AG04450 (cell line): ENCODE measurements at places on chromosomes 7 and 10.
A peak's percentile ranks its signal among the peaks of the same experiment; 100 is the strongest.

DNA sequence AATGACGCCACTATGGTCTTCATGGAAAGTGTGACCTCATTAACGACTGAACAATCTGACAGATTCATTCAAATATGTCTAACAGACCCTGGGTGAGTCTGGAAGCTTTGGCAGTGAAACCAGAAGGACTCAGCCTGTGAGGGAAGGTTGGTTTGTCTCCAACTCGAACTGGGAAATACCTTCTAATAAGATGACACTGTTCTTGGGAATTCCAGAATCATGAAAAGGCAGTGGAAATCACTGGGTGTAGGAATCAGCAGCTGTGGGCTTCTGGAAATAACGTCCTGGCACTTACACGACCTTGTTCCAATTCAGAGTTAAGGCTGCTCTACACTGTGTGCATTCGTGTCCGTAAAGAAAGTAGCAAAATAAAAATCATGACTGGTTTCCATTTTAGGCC, 75.1 kb downstream of the DGKI start:
- peak; percentile 38 for DNase-seq

GRCh38 chr10:48601789-48602188, 3.1 kb downstream of the ARHGAP22 start:
- DNase-seq, result no peak

DNA sequence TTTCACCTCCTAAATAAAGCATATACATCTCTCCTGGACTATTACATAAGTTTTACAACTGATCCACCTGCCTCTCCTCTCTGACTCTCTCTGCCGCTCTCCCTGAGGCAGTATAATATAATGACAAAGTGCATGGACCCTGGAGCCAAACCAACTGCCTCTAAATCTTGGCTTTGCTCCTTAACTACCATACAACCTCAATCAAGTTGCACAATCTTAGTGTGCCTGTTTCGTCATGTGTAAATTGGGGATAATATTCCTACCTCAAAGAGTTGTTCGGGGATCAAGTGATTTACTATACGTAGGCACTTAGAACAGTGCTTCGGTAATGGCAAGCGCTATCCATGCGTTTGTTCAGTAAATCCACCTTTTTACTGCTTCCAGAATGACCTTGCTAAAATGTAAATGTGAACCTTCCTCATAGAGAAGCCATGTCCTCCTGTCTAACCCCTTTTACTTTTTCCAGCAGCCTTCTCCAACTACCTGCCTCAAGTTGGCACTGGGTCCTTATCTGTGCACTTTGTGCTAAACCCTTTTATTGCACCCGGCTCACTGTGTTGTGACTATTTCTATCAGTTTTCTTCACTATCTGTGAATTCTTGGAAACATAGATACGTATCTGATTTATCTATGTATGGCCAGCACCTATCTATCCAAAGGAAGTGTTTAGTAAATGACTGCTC, 30.6 kb upstream of the DLD start:
- DNase-seq, result no peak

GRCh38 chr10:49374740-49375139, 21.1 kb downstream of the DRGX start:
- no peak for DNase-seq

GRCh38 chr7:136528329-136528728, 340.1 kb upstream of the CHRM2 start:
- DNase-seq, result peak; percentile 46

GRCh38 chr10:105398202-105398601, 757.1 kb downstream of the SORCS3 start:
- DNase-seq, result no peak

- DNase-seq, result no peak
Measured at GRCh38 chr10:44056206-44056605, 328.7 kb downstream of the CXCL12 start.

GRCh38 chr7:158650821-158651225, 53.8 kb downstream of the NCAPG2 start:
- peak; percentile 30 for DNase-seq

DNA sequence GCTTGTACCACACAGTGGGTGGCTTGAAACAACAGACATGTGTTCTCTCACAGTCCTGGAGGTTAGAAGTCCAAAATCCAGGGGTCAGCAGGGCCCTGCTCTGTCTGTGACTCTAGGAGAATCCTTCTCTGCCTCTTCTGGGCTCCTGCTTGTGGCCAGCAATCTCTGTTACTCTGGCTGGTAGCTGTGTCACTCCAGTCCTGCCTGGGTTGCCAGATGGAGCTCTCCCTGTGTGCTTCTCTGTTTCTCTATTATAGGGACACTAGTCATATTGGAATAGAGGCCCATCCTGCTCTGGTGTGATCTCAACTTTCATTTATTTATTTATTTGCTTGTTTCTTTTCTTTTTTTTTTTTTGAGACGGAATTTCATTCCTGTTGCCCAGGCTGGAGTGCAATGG, 276.6 kb upstream of the GALNT17 start:
- no peak for DNase-seq

DNA sequence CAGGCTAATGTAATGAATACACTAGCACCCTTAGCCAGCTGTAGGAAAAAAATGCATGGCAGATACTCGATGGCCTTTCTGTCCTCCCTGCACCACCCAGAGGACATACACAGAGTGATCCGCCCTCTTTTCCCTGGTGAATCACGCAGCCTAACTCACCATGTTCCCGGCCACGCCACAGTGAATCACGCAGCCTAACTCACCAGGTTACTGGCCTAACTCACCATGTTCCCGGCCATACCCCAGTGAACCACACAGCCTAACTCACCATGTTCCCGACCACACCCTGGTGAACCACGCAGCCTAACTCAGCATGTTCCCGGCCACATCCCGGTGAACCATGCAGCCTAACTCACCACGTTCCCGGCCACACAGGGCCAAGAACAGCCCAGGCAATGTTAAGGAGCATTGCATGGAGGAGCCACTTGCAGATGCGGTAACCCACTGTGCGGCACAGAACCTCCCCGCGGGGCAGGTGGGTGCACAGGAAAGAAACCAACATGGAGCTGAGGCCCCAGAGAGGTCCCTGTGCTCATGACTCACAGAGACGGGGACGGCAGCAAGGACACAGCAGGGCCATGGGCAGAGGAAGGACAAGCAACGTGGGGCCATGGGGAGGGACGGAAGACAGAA, 508.5 kb downstream of the DNAJB6 start:
- DNase-seq, result no peak

DNA sequence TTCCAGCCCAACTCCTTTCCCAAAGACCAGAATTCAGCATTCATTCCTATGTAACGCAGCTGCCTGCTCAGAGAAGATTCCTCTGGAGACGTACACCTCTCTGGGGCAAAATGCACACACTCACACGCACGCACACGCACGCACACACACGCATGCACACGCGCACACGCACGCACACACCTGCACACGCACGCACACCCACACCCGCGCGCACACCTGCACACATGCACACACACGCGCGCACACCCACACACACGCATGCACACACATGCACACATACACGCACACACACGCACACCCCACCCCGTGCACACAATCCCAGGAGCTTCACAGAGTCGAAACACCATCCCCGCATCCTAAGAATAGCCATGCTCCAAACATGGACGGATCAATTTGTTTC, 13.0 kb downstream of the MMD2 start:
- DNase-seq, result no peak

DNA sequence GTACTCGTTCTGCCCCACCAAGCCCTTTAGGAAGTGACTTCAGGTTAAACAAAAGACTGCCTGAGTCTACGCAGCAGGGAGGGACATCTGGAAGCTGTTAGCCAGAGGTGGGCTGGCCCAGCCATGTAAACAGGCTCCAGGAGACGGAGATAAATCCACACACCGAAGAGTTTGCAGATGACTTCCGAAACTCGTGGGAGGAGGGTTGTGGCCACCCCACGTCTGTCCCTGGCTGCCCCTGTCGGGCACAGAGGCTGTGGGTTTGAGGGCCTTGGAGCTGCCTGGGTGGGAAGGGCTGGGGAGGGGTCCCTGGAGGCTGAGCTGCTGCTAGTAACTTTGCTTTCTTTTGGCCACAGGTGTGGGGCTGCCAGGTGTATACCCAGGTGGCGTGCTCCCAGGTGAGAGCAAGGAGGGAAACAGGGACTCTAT, 15.6 kb downstream of the ELN start:
- peak; percentile 44 for DNase-seq

GRCh38 chr10:60937784-60938654, 6.0 kb downstream of the RHOBTB1 start:
- no peak for DNase-seq

GRCh38 chr7:68958571-68958970, 639.7 kb upstream of the AUTS2 start:
- DNase-seq, result no peak

GRCh38 chr10:49649936-49650723, 29.3 kb upstream of the C10orf53 start:
- no peak for DNase-seq

DNA sequence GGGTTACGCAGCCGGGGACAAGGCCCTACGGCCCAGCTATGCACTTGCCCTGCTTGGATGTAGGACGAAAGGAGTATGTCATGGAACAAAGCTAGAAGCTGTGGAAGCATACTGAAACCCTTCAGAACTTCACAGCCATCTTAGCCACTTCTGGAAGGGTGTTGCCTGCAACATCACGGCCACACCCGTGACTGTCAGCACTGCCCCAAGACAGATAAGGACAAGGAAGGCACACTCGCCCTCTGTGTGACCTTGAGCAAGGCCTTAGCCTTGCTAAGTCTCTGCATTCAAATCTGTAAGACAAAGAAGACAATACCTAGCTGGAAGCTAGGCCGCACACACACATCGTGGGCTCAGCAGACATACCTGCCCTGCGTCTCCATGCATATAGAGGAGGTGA, 352.5 kb upstream of the MGMT start:
- no peak for DNase-seq

DNA sequence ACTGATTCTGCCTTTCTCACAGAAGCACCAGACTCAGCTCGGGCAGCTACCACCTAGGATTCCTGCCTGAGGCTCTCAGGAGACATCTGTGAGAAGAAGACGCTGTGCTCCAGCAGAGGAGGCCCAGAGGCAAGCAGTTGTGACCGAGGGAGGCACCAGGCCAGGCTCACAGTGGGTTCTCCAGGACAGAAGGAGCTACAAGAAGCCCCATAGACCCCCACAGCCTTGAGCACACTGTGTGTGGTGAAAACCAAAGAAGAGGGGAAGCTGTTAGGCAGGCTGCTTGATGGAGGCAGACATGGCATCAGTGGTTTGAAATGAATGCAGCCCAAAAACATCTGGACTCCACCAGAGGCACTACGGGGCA, 198.8 kb downstream of the GRID1 start:
- DNase-seq, result no peak

DNA sequence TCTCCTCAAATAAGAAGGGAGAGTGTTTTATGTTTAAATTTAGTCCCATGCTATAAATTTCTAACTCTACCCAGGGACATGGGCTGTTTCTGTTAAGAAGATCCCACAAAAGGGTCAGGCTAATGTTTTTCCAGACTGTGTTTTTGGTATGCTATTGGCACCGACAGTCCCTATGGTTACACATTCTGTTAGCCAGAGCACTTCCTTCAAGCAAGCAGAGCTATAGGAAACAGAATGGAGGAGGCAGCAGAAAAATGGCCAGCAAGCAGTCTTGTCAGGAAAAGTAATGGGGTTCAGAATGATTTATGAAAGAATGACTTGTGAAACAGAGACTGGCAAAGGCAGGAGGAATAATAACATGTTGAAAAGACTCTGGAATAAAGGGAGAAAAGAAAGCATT, 44.8 kb upstream of the PHYHIPL start:
- no peak for DNase-seq

GRCh38 chr7:49639068-49639593, 134.3 kb upstream of the VWC2 start:
- no peak for DNase-seq

GRCh38 chr10:90218846-90219245, 517.5 kb downstream of the KIF20B start:
- DNase-seq, result no peak

- DNase-seq, result no peak
Measured at GRCh38 chr7:47663213-47663612, 81.3 kb upstream of the TNS3 start.

- DNase-seq, result no peak
Measured at GRCh38 chr10:28359334-28359733, 56.5 kb upstream of the MPP7 start.

- no peak for DNase-seq
Measured at GRCh38 chr7:123711832-123712293, 36.9 kb downstream of the WASL start.

GRCh38 chr10:98664329-98665042, 217.8 kb upstream of the HPS1 start:
- no peak for DNase-seq

DNA sequence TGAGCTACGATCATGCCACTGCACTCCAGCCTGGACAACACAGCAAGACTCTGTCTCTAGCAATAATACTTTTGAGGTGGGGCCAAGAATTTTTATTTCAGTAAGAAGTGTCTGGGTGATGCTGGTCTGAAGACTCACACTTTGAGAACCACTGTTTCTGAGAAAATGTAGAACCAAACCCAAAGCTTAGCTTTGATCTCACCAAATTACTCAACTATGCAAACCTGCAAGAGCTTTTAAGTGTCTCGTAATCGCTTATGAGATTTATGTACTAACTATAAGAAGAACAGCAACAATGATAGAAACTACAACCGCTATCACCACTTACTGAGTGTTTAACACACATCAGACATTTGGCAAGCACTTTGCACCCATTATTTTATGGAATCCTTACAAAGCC, 29.5 kb downstream of the APBB1IP start:
- no peak for DNase-seq

DNA sequence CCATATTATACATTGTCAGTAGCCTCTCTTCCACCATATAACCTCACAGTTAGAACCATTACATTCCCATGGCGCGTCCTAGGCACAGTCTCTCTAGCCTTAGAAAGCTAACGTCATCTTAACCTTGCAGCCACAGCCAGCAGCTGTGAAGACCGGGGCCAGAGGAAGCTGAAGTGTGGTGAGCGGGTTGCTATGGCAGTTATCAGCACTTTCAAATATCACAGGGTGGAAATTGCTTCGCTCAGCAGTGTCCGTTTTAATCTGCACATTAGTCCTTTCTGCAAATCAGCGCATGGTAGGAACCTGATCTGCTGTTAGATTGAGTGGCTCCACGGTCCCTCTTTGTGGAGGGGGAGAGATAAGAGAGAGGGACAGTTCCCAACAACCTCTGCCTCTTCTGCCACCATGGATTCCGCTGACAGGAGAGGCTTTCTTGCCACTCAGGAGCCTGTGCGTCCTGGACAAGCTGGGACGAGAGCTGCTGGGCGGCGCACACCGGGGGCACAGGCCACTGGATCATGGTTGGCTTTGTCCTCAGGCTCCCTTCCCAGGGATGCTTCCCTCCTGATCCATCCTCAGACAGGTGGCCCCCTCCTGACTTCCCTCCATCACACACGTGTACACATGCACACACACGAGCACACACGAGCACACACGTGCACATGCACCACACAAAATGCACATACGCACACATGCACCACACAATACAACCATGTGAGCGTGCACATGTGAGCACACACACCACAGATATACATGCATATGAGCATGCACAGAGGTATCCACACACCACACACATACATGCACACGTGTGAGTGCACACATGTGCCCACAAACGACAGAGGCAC, 93.8 kb downstream of the WDR37 start:
- no peak for DNase-seq
